Pericardium fibroblast (primary cell): ENCODE measurements at places on chromosomes 7 and 10. TPM values are rescaled to one million over a fixed set of nuclear protein-coding genes. Genes with fewer than 3 reads are reported as not detected.

Gene PPP1R9A
- 0.23 and 0.51 TPM in 2 replicates for total RNA-seq

Gene TCTN3
- 36.3 and 45.4 TPM in 2 replicates for total RNA-seq

Gene SLC29A4
- 4.1 and 4.3 TPM in 2 replicates for total RNA-seq

Gene SLC13A1
- total RNA-seq, result not detected in 2 replicates

Gene PAXIP1
- 6.4 and 6.9 TPM in 2 replicates for total RNA-seq

Gene IGFBP1
- total RNA-seq, result 0.58 TPM in 1 of 2 replicates, not detected in the other

Gene A1CF
- total RNA-seq, result not detected in 2 replicates

Gene OR2A42
- total RNA-seq, result not detected in 2 replicates

Gene BTBD16
- total RNA-seq, result not detected in 2 replicates

Gene TSPAN15
- total RNA-seq, result 0.82 and 4.0 TPM in 2 replicates

Gene KLF14
- 0.34 and 0.58 TPM in 2 replicates for total RNA-seq

Gene ATE1
- total RNA-seq, result 10.6 and 12.5 TPM in 2 replicates

Gene PON3
- 1.5 and 4.0 TPM in 2 replicates for total RNA-seq

Gene TAS2R4
- 0.09 and 0.12 TPM in 2 replicates for total RNA-seq

Gene CFAP70
- total RNA-seq, result 0.23 and 0.94 TPM in 2 replicates

Gene SLC39A12
- total RNA-seq, result not detected in 2 replicates

Gene LEP
- total RNA-seq, result 1.7 TPM in 1 of 2 replicates, not detected in the other

Gene FAM13C
- 1.3 and 3.9 TPM in 2 replicates for total RNA-seq

Gene H2BK1
- total RNA-seq, result not detected in 2 replicates
